ENCODE measurements at places on chromosomes 13 and 19.

DNA sequence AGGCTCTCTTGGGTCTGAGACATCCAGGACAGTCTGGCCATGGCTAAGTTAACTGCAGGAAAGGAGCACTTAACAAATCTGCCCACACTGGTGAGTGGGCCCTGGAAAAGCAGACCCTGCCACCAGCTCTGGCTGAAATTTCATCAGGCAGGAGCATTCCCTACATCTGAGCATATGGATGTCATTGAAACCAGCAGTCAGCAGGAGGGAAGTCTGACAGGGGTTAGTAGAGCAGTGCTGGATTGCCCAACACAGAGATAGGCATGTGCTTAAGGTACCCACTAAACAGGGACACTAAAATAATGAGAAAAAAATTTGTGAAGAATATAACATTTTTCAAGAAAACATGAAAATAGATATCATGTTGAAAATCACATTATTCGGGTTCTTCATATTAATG lies 13.6 kb upstream of the ACOD1 start:
- no peak for DNase-seq

GRCh38 chr13:85298387-85298924 lies 500.8 kb downstream of the SLITRK6 start:
- DNase-seq: no peak

- peak; percentile 64 for DNase-seq
Measured at GRCh38 chr19:17847538-17848366, at the start of gene JAK3. Gene JAK3 (minus strand): TSS chr19:17847982. CDS start chr19:17844417, 3,565 bp downstream.

DNA sequence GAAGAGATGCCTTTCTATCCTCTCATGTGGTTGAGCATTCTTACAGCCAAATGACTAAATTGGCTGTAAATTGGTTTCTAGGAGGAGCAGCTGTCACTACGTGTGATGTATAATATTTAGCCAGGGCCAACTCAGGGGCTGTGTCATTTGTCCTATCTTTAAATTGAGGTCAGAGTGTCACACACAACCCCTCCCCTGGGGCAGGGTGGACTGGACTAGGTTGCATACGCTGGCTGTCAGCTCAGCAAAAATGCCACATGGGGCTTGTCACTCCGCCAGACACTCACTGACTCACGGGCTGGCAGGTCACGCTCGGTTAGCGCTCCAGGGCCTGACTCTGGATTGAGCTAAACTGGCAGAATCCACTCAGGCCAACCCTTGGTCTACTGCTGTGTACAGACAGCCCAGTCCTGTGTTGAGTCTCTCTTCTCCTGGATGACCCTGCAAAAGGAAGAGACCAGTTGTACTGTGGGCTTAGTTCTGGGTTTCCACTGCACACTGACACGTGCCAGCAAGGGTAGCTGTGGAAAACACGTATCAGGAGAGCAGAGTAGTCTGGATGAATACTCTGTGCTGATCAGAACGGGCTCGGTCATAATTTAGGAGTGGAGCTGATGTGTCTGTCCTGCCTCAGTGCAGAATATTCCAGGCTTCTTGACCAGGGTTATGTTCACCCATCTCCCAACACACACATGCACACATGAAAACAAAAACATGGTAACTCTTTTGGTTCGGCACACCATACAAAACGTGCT lies 29.1 kb downstream of the SHISA2 start:
- no peak for DNase-seq

DNA sequence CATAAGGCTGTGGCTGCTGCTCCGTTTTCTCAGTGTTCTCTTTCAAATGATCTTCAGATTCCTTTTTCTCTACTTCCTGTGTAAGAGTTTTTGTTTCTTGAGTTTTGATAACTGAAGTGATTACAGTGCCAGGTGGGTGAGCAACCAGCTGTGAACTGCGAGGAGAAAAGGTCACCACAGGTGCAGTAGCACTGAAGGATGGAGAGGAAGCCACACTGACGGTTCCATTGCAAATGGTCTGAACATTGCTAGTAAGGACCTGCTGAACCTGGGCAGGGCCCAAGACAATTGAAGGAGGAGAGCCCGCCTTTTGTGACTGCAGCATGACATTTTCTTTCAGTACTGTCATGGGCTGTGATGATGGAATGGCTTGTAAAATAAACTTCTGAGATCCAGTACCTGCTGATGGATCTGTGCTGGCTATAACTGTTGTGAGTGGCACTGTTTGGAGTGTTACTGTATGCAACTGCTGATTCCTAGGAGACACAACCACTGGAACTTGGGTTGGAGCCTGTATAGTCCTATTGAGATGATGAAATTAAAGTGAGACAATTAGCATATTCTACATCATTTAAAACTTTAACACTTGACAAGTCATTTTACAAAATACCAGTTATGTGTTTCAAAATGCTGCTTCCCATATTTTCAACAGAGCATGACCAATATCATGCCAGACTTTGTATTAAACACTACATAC lies 85.5 kb downstream of the ELF1 start:
- DNase-seq: no peak

- DNase-seq: peak; percentile 33
Measured at GRCh38 chr19:42563352-42564210, 31.1 kb downstream of the CEACAM8 start.

DNA sequence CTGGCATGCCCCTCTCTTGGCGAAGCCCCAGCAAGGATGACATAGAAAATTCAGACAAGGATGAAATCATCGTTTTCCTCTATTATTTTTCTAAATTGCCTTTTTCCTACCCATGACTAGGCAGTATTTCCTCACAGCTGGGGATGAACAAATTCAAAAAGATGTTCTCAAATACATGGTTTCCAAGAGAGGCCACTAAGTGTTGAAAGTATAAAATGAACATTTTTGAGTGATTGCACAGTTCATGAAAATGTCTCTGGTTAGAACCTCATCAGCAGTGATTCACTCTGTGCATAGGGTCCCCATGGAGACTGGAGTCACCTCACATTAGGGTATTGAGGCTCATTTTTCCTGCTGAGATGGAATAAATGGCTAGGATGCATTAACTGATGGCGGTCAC lies 373.7 kb downstream of the DNAJC15 start:
- no peak for DNase-seq

GRCh38 chr19:2302319-2303210 lies 5.4 kb downstream of the LINGO3 start:
- DNase-seq: no peak

- DNase-seq: no peak
Measured at GRCh38 chr13:62702502-62702901, 1286.9 kb upstream of the PCDH20 start.

DNA sequence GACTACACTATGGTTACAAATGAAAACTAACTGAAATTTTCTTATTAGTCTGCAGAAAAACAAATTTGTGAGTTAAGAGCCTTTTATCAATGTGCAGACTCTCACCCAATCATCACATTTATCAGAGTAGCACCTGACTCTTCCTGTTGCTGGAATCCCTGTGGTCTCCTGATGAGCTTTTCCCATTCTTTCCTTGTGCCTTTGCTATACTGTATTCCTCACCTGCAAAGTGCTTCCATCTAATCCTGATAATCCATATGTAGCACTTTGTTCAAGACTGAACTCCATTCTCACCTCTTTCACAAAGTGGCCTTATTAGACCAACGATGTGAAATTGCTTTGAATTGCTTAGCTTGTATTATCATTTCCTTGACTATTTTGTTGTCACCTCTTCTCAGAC lies 225.3 kb downstream of the LHFPL6 start:
- no peak for DNase-seq

- DNase-seq: no peak
Measured at GRCh38 chr13:44746690-44747089, 170.6 kb upstream of the TSC22D1 start.

- no peak for DNase-seq
Measured at GRCh38 chr19:7266832-7267231, 27.4 kb downstream of the INSR start.

DNA sequence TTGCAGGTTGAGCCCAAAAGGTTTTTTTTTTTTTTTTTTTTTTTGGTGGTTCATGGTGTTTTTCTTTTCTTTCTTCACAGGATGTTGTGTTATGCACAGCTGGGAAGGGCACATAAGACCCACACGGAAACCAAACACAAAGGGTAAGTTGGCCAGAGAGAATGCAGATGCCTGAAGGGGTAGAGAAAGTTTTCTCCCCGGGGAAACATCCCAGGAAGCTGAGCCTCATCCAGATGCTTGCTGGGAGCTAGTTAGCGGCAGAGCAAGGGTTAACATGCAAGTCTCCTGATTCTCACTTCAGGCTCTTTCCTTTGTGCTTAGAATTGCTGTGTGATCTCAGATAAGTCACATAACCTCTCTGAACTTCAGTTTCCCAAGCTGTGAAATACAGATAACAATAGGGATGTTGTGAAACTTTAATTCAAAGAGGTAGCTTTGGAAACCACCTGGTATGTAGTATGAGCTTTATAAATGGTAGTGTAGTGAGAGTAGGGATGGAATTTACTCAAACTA lies 3.1 kb downstream of the ADGRE1 start:
- DNase-seq: no peak

DNA sequence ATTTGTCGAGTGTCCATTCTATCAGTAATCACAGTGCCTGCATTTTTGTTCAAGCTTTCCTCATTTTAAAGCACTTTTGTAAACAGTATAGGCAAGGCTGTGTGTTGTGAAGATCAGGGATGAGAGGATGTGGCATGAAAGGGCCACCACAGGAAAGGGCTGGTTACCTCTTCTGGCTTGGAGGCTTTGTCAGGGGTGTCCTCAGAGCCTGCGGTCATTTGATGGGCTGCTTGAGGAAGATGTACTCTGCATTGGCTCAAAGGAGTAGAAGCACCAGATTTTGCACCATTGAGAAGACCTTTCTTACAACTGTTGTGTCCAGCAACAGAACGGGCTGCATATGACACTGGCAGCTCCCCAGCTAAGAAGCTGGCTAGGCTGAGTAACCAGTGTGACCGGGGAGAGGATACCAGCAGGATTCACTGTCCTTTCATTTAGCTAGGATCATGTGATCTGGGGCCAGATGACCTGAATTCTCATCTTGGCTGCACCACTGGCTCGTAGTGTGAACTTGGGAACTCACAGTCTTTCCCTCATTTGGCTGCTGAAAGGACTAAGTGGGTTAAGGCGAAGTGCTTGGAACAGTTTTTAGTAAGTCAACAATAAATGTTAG lies 380.2 kb downstream of the FGF9 start:
- DNase-seq: no peak

DNA sequence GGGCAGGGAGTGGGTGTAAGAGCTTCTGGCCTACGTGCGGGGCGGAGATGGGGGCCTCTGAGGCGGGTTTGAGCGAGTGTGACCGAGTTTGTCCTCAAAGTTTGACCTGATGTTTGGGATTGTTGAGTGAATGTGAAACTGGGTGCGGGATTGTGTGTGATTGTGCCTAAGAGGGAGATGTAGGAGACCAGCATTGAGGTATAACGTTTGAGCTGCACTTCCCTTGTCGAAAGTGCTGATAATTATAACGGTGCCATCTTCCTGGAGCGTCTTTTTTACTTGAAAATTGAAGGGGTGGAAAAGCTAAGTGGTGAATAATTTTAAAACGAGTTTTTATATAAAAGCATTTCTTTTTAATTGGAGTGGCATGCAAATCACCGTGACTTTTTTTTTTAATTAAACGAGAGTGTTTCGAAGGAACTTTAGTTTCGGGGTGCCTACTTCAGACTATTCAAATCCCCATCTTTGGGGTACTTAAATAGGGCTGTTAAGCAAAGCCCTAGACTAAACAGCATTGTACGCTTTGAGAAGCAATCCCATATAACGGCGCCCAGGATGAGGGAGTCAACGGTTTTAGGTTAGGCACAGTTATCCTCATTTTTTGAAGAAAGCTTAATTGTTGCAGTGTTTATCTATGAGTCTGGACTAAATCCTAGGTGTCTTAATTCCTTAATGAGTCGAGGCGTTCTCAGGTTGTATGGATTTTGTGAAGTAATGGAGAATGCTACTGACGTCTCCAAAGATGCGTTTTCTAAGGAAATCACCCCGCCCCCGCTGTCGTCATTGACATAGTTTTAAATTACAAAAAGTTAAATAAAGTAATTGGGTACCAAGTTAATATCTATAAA lies 594 bp downstream of the ZNF146 start:
- no peak for DNase-seq

DNA sequence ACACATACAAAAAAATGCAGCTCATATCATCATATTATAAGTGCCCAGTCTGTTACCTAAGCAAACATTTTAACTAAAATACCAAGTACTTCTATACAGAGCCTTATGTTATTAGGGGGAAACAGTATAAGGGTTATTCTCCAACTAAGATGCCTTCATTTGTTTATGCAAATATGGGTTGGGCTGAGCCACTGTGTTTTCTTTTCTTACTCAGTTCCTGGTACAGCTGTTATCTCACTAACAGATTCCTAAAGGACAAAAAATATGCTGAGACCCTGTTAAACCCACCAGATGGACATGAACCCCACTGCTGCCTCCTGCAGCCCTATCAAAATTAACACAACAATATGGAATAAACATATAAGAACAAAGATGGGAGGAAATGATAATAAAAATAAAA lies 34.5 kb upstream of the SMAD9 start:
- DNase-seq: no peak

- peak; percentile 10 for DNase-seq
Measured at GRCh38 chr19:29467824-29468401, 57.9 kb upstream of the VSTM2B start.

GRCh38 chr19:44050740-44051649 lies 841 bp upstream of the ZNF223 start:
- DNase-seq: no peak

DNA sequence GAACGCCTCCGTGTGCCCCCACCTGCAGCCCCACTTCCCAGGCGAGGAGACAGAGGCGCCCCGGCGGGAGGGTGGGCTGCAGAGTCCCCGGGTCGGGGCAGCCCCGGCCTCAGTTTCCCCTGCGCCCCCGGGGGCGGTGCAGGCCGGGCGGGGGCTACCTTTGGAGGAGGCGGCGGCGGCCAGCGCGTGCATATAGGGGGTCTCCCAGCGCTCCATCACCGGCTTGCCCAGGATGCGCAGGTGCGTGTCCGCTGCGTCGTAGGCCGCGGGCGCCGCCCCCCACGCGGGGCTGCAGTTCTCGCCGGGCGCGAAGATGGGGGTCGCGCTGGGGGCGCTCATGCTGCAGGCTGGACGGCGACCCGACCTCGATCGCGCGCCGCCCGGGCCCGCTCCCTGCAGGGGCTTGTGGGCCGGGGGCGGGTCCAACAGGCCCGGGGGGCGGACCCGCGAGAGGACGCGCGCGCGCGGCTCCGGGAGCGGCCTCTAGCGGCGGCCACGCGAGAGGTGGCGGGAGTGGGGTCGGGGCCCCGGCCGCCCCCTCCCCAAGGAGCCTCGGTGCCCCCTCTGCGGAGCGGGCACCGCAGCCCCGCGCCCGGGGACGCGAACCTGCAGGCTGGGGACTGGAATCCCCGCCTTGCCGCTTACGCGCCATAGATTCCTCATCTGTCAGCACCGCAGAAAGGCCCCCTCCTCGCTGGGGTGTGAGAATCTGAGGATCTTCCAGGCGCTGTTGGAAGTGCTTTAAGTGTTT lies at the start of gene GAMT:
TSS of gene GAMT (minus strand) at position 405 of the 751 bp plus-strand sequence. CDS start at position 339, 66 bp downstream.
- DNase-seq: no peak

- no peak for DNase-seq
Measured at GRCh38 chr19:16862826-16863415, 25.9 kb upstream of the F2RL3 start.

- no peak for DNase-seq
Measured at GRCh38 chr19:30029721-30030510, 87.9 kb downstream of the URI1 start.
